ENCODE measurements at places on chromosomes 2 and 18.

- DNase-seq: no peak
Observed at GRCh38 chr2:234535464-234535863, 38.6 kb upstream of the ARL4C start.

DNA sequence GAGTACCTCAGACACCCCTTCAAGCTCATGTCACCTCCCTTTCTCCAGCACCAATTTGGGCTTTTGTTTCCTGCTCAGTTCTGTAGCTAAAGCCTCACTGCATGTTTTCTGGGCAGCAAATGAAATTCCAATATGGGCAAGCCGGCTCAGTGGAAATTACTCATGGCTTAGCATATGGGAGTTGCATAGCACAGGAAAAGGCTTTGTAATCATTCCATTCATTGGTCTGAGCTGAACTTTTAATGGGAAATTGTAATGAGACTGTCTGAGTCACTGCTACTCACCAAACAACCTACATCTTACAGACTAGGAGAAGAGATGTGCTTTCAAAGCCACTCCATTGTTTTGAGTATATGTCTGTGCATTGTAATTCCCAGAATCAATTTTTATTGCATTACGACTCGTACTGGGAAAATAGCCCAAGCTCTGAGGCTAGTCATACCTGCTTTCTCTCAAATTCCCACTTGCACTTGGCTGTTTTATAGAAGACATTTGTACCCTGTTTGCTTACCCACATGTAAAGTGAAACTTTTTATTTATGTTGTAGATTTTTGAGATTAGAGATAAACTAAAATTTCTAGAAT, 139.5 kb upstream of the LRATD1 start:
- DNase-seq: no peak

GRCh38 chr2:151380580-151381235, 23.3 kb downstream of the TNFAIP6 start:
- DNase-seq: no peak

- no peak for DNase-seq
Observed at GRCh38 chr2:61759718-61760117, 94.1 kb downstream of the FAM161A start.

DNA sequence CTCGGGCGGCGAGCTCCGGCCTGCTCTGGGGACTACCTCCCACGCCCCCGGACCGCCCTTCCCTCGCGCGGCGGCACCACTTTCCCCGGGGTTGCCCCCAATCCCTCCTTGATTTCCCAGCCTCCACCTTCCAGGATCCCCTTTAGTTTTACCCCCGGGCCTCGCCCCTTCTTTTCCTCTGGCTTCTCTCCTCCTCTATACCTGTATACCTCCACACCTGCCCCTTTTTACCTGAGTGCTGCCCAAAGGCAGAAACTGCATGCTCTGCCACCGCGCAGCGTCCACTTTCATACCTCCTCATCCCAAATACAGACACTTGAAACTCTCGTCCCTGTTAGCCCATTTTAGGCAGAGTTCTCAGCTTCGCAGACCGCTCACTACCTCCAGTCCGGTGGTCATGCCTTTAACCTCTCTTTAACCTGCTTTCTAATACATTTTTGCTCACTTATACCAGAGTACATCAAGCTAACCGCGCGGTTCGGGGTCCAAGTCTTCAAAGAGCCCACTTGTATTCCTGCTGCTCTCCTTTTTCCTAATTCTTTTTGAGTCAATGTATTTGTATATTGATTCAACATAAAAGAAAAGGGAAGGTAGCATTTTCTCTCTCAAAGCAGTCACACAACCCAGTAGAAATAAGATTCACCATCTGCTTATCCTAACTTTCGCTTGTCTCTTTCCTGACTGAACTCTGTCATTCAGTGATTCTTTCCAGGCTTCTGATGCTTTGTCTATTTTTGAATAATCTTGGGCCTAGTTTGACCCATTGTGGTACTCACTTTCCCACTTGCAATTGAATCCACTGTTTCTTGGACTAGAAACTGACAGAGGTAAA, 901 bp downstream of the SPOPL start:
- DNase-seq: peak; percentile 22

- DNase-seq: no peak
Observed at GRCh38 chr2:63983986-63984605, 35.1 kb downstream of the VPS54 start.

GRCh38 chr2:17148407-17149145, 369.7 kb downstream of the RAD51AP2 start:
- peak; percentile 22 for DNase-seq

GRCh38 chr2:176553685-176554100, 284.5 kb downstream of the MTX2 start:
- DNase-seq: peak; percentile 41

- no peak for DNase-seq
Observed at GRCh38 chr2:120942658-120943057, 207.0 kb downstream of the GLI2 start.

DNA sequence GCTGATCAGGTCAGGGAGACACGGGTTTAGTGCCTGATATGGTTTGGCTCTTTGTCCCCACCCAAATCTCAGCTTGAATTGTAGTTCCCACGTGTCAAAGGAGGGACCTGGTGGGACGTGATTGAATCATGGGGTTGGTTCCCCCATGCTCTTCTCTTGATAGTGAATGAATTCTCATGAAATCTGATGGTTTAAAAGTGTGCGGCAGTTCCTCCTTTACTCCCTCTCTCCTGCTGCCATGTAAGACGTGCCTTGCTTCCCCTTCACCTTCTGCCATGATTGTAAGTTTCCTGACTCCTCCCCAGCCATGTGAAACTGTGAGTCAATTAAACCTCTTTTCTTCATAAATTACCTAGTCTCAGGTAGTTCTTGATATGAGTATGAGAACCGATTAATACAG, 424.5 kb downstream of the NBAS start:
- DNase-seq: no peak

DNA sequence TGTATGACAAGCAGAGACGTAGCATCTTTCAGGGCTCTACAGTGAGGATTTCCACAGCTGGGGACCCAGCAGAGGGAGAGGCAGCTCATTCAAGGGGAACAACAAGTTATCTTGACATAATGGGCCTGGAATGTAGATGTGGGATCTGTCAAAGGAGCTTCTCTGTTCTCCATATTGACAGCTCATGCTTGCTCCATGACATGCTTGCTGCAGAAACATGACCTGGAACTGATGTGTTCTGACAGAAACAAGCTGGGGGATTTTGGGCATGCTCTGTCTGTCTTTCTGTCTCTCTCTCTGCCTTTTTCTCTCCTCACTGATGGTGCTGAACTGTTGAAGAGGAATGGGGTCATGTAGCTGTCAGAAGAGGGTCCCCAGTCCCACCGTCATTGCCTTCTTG, 79.6 kb downstream of the MMADHC start:
- no peak for DNase-seq

- DNase-seq: no peak
Observed at GRCh38 chr2:241340631-241341163, 15.4 kb upstream of the FARP2 start.

DNA sequence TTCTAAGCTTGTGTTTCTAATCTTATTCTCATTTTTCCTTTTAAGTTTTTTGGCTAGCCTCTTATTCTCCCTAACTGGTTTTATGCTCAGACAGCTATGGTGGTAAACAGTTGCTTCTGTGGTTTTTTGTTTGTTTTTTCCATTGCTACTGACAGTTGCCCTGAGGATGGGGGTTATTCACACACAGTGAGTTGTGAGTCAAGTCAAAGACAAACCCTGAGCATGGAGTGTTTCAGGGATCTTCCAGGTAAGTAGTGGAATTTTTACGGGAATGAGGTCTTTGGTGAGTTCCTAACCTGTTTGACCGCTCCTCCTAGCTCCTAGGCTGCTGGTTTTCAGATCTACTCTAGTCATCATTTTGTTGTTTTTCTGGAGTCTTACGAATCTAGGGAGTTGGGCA, 162.8 kb downstream of the ZNF407 start:
- DNase-seq: no peak

- no peak for DNase-seq
Observed at GRCh38 chr2:10229462-10230099, 73.1 kb upstream of the HPCAL1 start.

- no peak for DNase-seq
Observed at GRCh38 chr2:17680119-17680518, 73.5 kb downstream of the SMC6 start.

DNA sequence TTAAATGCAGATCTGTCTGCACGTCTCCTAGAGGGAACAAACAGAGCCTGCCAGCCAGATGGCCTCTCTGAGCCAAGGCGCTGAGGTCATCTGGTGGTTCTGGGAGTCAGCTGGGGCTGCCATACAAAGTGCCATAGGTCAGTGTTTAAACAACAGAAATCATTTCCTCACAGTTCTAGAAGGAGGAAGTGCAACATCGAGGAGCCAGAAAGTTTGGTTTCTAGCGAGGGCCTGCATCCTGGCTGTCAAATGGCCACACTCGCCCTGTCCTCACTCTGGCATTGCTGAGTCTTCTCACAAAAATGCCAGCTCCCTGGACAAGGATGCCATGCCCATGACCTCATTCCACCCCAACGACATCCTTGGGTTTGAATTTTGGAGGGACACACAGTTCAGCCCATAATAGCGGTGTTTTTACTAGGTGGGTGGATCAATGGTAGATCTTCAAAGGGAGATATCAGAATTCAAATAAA, 59.6 kb downstream of the MYT1L start:
- DNase-seq: peak; percentile 59

DNA sequence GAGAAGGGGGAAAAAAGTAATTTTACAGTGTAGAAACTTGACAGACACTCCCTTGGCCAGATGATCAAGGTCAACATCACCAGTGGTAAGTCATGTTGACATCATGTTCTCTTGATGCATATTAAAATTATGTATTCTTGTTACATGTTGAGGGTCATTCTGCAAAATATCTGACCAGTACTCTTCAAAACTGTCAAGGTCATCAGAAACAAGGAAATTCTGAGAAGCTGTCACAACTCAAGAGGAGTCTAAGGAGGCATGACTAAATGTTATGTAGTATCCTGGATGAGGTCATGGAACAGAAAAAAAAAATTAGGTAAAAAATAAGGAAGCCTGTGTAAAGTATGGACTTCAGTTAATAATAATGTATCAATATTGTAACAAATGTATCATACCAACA, 6.3 kb downstream of the SGPP2 start:
- DNase-seq: no peak

- no peak for DNase-seq
Observed at GRCh38 chr18:9985641-9986040, 71.8 kb downstream of the VAPA start.

DNA sequence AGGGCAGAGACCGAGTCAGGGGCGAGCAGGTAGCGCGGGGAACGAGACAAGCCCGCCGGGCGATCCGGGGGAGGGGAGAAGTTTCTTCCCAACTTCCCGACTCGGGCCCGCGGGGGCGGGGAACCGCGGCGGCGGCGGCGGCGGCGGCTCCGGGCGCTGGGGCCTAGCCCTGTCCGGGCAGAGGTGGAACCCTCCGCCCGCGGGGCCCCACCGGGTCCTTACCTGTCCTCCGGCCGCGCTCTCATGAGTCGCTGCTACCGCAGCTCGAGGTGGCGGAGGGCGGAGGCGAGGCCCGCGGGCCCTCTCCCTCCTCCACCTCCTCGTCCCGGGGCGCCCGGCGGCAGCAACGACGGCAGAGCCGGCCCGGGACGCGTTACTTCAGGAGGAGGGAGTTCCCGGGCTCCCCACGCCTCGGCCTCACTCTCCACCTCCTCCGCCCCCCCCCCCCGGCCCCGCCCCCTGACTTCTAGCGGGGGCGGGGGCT, at the start of gene YES1:
Gene YES1 (minus strand): TSS at position 351 of the 484 bp plus-strand sequence. CDS start 55,415 bp downstream, outside the sequence.
- no peak for DNase-seq

DNA sequence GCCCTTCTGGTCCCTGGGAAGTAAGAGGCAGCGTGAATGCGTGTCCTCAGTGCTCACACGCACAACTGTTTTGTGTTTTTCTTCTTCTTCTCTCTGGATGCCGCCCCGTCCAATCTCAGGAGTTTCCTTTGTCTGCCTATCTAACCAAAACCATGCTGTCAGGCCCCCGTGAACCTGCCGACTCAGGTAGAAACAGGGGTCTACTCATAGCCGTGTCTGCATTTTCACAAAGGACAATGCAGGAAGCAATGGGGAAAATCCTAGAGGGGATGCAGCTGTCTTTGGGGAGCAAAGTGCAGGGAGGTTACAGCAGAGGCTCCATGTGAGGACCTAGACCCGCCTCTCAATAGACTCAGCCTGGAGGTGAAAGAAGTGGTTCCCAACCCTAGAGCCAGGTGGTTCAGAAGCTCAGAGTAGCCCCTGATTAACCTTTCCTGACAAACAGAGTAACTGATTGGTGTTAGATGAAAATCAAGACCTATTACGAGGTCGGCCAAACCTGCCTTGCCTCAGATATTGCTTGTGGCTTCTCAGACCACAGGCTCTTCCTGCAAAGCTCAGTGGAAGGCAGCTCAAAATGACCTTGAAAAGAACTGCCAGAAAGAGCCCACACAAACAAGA, 49.3 kb downstream of the CD226 start:
- DNase-seq: no peak

- DNase-seq: no peak
Observed at GRCh38 chr2:9307535-9307934, 100.9 kb downstream of the ASAP2 start.

DNA sequence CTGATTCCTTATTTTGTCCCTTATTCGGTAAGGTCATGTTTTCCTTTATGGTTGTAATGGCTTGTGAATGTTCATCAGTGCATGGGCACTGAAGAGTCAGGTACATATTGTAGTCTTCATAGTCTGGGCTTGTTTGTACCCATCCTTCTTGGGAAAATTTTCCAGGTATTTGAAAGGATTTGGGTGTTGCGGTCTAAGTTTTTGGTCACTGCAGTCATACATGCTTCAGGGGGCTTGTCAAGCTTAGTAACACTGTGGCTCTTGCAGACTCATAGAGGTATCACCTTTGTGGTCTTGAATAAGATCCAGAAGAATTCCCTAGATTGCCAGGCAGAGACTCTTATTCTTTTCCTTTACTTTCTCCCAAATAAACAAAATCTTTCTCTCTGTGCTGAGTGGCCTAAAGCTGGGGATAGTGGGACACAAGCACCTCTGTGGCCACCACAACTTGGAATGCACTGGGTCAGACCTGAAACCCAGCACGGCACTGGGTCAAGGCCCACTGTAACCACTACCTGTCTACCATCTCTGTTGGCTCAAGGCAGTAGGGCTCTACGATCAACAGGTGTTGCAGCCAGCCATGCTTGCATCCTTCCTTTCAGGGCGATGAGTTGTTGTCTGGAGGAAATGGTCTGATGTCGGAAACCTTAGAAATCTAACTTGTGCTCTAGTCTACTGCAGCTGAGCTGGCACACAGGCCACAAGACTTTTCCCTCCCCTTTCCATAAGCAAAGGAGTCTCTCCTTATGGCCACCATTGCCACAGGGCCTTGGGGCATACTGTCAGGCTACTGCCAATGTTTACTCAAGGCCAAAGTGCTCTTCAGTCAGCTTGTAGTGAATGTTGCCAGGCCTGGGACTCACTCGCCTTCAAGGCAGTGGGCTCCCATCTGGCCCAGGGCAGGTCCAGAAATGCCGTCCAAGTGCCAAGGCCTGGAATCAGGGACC, 21.5 kb downstream of the IL1RN start:
- no peak for DNase-seq

DNA sequence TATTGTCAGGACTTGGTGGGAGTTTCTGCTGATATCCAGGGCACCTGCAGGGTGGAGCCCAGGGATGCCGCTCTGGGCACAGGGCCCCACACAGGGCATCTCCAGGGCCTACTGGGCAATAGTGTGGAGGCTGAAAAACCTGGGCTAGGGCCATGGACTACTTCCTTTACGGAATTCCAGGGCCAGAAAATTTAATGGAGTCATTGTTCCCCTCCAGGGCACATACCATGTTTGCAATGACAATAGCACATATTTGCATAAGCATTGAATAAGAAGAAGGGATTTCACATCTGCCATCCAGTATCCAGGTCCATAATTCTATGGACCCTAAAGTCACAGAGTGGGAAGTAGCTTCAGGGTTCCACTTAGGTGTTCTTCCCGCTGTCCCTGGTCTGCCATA, 103.8 kb upstream of the TPO start:
- DNase-seq: no peak

All from NCI-H524 (cell line).